Stimulated activated CD4-positive, alpha-beta T cell treated with anti-CD3 and anti-CD28 coated beads, Interleukin-15, amount 100 ng/mL, for 1 hour (primary cell): ENCODE measurements at places on chromosomes 3 and 15.

DNA sequence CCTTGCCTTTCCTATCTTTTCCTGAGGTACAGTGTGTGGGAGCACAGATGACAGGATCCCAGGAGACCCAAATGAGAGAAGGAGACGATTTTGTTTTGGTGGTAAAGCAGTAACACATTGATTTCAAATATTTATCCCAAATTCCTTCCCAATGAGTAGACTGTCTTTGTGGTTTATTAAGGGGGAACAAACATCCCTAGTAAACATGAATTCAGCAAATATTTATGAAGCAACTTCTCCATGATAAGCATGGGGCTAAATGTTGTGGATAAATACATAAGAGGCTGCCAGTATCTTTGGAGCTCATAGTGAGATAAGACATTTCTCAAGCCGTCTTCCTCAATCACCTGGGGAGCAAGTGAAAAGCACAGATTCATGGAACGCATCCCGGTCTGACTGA, 460.8 kb upstream of the CFAP20DC start:
- no peak for DNase-seq

GRCh38 chr3:12944413-12944812, 103.0 kb upstream of the RPL32 start:
- no peak for DNase-seq

DNA sequence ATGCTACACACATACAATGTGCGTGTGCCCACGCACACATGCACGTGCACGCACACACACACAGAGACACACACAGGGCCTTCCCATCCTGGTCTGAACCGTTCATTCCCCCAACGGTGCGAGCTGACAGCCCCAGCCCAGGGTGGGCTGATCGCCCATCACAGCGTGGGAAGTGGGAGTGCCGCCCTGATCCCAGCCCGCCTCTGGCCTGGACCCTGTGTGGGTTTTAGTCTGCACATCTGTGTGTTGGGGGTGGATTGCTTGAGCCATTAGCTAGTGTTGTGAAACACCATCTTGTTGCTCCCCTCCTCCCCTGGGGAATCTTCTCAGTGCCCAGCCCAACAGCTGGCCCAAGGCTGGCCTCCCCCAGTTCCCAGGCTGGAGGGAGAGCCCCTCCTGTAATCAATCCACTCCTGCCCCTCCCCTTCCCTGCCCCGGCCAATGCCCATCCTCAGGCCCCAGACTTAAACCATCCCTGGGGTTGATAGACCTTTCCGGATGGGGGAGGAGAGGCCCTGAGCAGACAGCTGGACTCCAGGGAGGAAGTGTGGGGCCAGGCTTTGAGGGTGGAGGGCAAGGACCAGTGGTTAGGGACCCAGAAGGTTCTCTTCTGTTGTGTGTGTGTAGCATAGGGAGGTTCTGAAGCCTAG, 8.3 kb downstream of the SEMA3G start:
- DNase-seq = no peak

DNA sequence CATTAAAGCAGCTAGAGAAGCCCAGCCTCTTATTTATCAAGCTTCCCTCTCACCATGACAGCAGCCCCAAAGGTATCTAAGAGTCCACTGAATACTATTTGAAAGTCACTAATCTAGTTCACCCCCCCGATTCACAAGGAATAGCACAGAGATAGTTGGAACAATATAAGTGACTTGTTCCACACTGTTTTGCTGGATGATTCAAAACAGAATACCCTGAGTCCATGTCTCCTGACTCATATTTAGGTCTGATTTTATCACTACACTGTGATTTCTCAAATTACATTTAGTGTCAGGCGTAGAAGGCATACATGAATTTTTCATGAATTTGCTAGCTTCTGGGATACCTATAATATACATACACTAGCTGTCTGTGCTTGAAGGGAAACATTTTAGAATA, 18.7 kb upstream of the EOGT start:
- DNase-seq = no peak
